Renal pelvis (tissue), 12 donors: ENCODE measurements at places on chromosomes 6 and 20. TPM values are rescaled to one million over a fixed set of nuclear protein-coding genes. Genes with fewer than 3 reads are reported as not detected.

Gene ELOVL4
- polyA plus RNA-seq, result 3.0 TPM

Gene KHDC1L
- not detected for polyA plus RNA-seq

Gene SCUBE3
- 44.7 TPM for polyA plus RNA-seq

Gene KIAA1755
- 2.8 TPM for polyA plus RNA-seq

Gene COL20A1
- 1.1 TPM for polyA plus RNA-seq

Gene LSM14B
- 57.9 TPM for polyA plus RNA-seq

Gene DPPA5
- not detected for polyA plus RNA-seq

Gene TBPL1
- 44.6 TPM for polyA plus RNA-seq

- no peak for DNase-seq
These were observed 86.2 kb upstream of the BEND6 start for GRCh38 chr6:56868687-56869086.

- DNase-seq, result peak; percentile 9
These were observed 239.2 kb upstream of the FKBP1C start for GRCh38 chr6:62971976-62972658.

DNA sequence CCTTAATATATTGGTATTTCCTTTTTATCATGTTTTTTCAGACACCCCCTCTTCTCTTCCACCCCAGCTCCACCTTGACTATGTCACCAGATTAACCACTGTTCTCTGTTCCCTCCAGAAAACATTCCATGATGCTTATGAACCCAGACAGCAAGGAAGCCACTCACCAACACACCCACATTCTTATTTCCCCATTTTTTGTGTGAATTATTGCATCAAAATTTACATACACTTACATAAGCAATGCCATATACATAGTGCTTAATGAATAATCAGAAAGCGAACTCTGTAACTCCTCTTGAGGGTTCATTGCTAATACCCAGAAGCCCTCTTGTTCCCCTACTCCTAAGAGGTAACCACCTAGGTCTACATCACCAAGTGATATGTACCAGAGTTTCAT, 182.3 kb upstream of the CDYL start:
- DNase-seq, result no peak

DNA sequence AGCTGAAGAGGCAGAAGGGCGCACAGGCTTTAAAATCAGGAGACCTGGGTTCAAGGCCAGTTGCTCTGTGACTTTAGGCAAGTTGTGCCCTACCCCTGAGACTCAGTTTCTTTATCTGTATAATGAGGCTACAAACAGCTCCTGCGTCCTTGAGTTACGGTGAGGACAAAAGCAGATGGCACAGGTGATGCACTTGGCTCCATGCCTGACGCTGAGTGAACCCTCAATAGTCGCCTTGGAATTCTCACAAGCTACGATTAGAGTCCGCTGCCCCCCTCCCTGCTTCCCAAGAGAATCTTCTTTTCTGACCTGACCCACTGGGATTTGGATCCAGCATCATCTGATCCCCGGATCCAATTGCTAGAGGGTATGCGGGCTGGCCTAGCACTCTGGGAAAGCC, 6.4 kb downstream of the KCNG1 start:
- DNase-seq, result no peak

DNA sequence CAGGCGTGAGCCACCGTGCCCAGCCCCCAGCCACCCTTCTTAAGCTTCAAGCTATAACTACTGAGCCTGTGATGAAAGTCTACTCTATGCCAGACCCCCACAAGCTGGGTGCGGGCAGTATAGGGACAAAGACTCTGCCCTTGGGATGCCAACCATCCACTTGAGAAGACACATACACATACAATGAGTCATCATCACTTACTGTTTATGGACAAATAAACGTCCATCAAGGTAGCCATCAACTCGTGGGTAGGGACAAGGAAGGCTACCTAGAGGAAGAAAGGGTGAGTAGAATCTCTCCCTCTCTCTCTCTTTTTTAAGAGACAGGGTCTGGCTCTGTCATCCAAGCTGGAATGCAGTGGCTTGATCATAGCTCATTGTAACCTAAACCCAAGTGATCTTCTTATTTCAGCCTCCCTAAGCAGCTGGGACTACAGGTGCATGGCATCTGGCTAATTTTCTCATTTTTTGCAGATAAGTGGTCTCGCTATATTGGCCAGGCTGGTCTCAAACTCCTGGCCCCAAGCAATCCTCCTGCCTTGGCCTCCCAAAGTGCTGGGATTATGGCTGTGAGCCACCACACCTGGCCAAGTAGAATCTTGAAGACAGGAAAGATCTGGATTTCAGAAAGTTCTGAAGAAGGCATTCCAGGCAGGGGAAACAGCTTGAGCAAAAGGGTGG, 2.6 kb upstream of the TP53INP2 start:
- DNase-seq, result no peak

DNA sequence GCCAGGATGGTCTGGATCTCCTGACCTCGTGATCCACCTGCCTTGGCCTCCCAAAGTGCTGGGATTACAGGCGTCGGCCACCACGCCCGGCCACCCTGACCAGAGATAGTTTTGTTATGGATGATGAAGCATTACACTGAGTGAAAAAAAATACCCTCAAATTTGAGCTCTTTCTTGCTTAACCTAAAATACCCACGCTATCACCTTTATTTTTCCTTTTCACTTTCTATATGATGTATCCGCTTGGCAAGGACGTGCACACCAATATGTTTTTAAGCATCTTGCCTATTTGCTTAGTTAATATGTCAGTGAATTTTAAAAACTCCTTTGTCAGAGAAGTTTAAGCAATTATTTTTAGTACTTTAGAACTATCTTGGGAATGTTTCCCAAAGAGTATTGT, 150.4 kb downstream of the INSM1 start:
- DNase-seq, result no peak

DNA sequence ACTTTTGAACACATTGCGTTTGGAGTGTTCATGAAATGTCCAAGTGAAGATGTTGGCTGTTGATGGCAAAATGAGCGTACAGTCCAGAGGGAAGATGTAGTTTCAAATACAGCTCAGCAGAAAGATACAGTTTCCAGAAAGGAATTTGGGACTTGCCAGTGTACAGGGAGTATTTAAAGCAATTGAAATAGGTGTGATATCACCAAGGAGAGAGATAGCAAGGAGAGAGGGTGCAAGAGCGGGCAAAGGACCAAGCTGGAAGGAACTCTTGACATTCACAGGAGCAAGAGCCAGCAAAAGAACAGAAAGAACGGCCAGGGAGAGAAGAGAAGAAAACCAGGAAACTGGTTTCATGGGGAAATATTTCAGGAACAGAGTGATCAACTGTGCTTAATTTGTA, 47.8 kb downstream of the CARMIL1 start:
- no peak for DNase-seq

GRCh38 chr6:52546678-52547077, 30.2 kb downstream of the TRAM2 start:
- DNase-seq, result no peak

DNA sequence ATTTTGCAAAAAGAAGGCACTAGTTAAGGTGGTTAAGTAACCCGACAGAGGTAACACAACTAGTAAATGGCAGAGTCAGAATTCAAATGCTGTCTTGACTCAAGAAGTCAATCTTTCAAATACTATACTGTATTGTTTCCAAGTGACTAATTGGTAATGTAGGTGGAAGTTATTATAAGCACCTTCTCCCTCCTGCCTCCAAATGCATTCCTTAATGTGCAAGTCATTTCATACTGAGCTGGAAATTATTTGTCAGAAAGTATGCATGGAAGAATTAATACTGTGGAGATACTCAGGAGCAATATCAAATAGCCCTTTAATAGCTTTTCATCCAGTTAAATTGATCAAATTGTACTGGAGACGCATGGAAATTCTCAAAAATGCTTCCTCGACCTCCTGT, 579.1 kb downstream of the DOK5 start:
- no peak for DNase-seq

DNA sequence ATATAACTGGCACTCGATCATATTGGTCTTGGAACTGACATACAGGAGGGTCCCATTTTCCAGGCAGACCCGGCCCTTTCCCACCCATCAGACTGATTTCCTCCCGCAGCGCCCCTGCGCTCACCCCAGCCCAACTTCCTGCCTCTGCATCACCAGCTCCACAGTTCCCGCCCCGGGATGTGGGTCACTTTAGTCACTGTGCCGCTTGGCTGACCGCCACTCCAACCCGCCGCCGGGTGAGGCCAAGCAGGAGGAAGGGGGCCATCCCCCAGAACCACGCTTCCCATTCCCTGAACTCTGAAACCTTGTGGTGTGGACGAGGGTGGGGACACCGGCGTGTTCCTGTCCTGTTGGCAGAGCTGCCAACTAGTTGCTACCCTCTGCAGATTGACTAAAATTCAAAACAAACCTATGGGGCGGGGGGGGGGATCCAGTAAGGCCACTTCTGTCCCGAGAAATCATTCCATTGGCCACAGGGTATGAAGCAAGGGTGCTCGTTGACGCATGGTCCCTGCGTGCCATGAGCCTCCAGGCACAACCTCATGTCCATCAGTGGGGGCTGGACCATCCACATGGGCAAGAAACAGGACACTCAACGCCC, 12.3 kb downstream of the TGM2 start:
- peak; percentile 89 for DNase-seq

DNA sequence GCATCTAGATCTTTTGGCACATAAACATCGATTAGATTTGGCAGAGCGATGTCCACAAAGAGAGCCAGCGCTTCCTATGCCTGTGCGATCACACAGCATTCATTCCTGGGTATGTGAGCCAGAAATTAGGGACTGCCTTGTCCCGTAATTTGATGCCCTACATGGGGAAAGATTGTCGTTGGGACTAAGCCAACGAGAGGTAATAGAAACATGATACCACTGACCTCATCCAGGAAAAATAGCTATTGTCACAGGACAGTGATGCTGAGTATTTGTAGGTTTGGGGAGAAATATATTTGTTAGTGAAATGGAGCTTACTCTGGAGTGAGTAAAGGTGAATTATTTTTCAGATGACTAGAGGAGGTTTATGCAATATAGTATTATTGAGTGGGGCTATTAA, 154.0 kb downstream of the TSHZ2 start:
- peak; percentile 75 for DNase-seq

DNA sequence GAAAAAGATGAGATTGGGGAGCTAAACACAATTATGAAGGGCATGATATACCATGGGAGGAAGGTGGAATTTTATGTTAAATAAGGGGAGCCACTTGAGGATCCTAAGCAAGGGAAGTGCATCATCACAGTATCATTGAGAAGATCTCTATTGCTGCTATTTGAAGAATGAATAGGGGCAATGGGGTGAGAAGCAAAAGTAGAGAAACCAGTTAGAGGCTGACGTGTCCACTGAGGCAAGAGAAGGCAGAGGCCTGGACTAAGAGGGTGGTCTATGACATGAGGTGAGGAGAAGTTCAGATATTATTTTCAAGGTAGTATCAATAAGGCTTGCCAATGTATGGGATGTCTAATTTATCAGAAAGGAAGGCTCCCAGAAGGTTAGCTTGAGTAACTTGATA, 111.6 kb downstream of the TENT5A start:
- DNase-seq, result no peak

GRCh38 chr6:42315259-42315990, 97.8 kb upstream of the MRPS10 start:
- no peak for DNase-seq

GRCh38 chr6:119350202-119350951, 816 bp upstream of the MAN1A1 start:
- no peak for DNase-seq

DNA sequence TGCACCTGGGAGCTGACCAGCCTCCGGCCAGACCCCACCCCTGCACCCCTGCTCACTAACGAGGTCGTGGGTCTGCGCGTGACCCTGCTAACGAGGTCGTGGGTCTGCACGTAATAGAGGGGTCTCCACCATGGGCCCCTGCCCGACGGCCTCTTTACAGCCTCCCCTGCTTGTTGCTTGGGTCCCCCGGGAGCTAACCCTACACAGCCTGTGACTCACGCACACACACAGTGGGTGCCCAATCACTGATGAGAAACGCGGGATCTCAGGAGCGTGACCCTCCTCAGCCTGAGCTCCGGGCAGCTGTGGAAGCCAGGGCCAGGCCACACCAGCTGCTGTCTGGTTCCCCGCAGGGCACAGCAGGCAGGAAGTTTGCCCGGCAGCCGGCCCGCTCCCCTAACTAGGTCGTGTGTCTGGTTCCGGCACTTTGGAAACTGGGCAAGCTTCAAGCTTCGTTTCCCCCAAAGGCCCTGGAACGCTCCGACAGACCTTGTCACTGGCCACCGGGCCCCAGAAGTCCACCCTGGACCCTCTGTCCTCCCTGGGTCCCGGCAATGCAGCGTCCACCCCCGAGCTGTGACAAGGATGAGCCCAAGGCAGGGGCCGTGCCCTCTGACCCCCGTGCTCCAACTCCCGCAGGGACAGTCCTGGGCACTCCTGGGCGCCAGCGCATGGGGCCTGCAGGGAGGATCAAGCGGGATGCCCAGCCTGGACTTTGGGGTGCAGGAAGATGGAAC, 767 bp downstream of the PTK6 start:
- DNase-seq, result no peak

GRCh38 chr20:4522310-4522709, 199.4 kb upstream of the PRND start:
- no peak for DNase-seq

- no peak for DNase-seq
These were observed 117.6 kb downstream of the PLCB1 start for GRCh38 chr20:8249634-8250033.

DNA sequence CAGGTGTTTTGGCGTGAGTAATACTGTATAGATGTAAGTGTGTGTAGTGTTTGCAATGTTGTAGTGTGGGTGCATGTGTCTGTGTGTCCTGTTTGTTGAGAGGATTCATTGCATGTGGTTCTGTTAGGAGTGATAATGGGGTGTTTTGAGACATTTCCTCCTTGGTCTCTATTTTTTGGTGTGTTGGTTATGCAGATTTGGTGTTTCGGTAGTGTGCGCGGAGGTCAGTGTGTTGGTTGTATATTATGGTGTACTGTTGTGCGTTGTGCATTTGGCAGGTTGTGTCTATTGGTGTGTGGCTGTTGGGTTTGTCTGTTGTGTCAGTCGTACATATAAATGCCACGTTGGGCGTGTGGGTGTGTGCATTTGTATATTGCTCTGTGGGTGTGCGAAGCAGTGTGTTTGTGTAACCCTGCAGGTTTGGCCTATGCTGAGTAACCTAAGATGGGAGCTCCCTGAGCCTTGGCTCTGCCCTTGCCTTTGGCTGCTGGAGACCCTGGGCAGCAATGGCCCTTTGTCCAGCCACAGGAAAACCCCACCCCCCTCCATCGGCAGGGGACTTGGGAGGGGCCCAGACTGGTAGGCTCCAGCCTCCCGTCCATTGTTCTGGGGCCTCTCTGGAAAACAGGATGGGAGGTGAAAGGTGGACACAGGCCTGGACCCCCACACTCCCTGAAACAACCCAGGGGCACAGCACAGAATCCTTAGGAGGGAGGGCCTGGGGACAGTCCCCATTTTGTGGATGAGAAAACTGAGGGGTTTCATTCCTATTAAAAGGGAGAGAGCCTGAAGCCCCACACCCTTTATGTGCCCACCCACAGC, 10.3 kb upstream of the ID1 start:
- DNase-seq, result no peak
